Testis (tissue), 5 donors: ENCODE measurements at places on chromosomes 7 and 10. TPM values are rescaled to one million over a fixed set of nuclear protein-coding genes. Genes with fewer than 3 reads are reported as not detected.
A peak's percentile ranks its signal among the peaks of the same experiment; 100 is the strongest.

- peak within 1 kb of the TSS; percentile 29 for H3K4me3 ChIP-seq
- no peaks in the 10 kb centered on the region for H3K4me1 ChIP-seq
- no peaks in the 10 kb centered on the region for H3K27me3 ChIP-seq
- no peak for DNase-seq
- no peaks in the 10 kb centered on the region for H3K36me3 ChIP-seq
Measured at GRCh38 chr10:70672165-70673042, at the start of gene ADAMTS14. TSS of gene ADAMTS14 (plus strand) at chr10:70672506. CDS start at chr10:70672803, 297 bp downstream.

DNA sequence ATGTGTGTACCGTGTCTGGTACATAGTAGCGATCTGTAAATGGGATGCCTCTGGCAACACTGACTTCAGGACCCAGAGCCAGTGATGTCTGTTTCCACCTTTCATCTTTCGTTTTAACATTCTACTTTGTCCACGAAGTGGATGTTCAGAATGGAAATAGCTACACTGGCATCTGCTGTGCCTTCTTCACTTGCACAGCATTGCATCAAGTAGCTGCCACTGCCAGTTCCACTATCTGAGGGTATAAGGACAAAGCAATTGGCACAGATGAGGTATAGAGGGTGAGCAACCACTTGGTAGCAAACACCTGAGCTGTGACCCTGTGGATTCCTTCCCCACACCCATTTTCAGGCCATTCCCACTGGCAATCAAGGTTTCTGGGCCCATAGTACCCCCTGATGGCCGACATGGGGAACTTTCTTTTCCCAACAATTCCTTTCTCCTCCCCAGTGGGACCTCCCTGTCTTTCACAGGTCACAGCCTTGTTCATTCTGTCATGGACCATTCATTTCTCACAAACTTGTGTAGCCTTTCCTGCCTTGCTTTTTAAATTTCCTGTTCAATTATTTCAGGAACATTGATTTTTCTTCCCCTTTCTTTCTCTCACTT is 4.0 kb downstream of the ITGA8 start:
- H3K36me3 ChIP-seq, result no peaks in the 10 kb centered on the region
- peak; percentile 25 for DNase-seq
- H3K4me1 ChIP-seq, result peaks cover 8% of the 10 kb centered on the region
- no peak overlapping the region for H3K4me3 ChIP-seq
- H3K27me3 ChIP-seq, result no peaks in the 10 kb centered on the region
- no peak overlapping the region for H3K27ac ChIP-seq

DNA sequence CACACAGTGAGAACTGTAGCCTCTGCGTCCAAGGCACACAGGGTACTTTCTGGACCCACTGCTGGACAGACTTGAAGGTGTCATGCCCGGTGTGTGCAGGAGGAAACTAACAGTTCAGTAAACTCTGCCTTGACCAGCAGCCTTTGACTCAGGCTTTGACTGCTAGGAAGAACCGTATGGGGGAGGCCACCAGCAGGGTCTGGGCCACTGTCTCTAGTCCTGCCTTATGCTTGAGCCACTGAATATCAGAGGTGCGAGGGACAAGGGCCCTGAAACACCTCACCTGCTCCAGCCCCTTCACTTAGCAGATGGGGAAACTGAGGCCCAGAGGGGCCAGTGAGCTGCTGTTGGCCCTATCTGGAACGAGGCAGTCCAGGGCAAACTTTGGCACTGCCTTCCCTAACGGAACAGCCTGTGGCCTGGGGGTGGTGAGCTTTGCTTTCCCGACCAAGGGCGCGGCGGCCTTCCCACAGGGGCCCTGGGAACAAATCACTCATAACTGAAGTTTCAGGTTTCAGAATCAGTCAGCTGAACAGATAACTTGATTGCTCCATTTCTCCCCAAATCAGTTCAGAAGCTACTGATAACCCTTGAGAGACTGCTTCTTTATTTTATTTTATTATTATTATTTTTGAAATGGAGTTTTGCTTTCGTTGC is 130.0 kb downstream of the FAM53B start:
- no peak for DNase-seq
- peaks cover 19% of the 10 kb centered on the region for H3K4me1 ChIP-seq
- H3K36me3 ChIP-seq, result no peaks in the 10 kb centered on the region
- no peak overlapping the region for H3K27ac ChIP-seq
- H3K27me3 ChIP-seq, result no peaks in the 10 kb centered on the region
- no peak overlapping the region for H3K4me3 ChIP-seq

GRCh38 chr7:65265933-65266519 is 107.6 kb upstream of the ZNF92 start:
- H3K36me3 ChIP-seq, result no peaks in the 10 kb centered on the region
- no peak for DNase-seq
- H3K27ac ChIP-seq, result no peak overlapping the region
- no peaks in the 10 kb centered on the region for H3K27me3 ChIP-seq

Gene MGAM2
- total RNA-seq, result 2.3 TPM

DNA sequence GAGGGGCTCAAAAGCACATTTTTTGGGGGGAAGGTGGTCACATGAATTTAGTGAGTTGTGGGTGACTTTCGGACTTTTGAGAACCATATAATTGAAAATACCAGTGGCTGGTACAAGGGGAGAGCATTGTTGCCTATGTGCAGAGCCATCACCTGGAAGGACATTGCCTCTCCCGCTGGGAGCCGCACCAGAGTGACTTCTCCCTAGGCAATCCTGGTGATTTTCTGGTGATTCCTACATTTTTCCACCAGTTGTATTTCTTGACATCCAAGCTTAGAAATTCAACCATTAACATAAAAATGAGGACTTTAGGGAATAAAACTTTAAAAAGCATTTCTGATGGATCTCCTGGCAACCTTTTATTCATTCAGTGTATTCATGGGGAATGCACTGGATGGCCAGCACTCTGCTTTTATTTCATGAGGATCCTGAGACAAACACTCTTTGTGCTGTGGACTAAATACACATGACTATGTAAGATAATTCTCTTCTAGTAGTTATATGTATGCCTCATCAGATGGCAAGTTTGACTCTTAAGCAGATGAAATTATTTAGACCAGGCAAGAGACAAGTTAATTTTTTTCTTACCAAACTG is 41.8 kb upstream of the MKI67 start:
- H3K4me3 ChIP-seq, result no peak overlapping the region
- H3K36me3 ChIP-seq, result no peaks in the 10 kb centered on the region
- no peaks in the 10 kb centered on the region for H3K27me3 ChIP-seq
- DNase-seq, result no peak
- H3K4me1 ChIP-seq, result no peaks in the 10 kb centered on the region

DNA sequence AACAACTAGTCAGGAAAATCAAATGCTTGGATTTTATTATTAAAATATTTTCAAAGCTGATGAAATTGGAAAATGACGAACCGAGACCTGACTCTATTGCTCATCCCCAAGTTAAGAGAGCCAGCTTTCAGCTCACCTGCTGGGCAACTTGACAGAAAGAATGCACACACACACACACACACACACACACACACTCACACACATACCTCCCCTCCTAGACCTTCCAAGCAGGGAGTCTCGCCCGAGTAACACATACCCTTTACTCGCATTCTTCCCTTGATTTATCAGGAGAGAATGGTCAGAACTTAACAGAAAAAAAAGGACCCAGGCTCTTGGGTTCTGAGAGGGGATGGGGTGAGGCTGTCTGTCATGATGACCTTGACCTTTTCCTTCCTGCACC is 19.1 kb downstream of the GPRIN2 start:
- H3K4me1 ChIP-seq, result peaks cover 4% of the 10 kb centered on the region
- no peak for DNase-seq
- no peaks in the 10 kb centered on the region for H3K27me3 ChIP-seq
- no peak overlapping the region for H3K27ac ChIP-seq
- no peaks in the 10 kb centered on the region for H3K36me3 ChIP-seq

DNA sequence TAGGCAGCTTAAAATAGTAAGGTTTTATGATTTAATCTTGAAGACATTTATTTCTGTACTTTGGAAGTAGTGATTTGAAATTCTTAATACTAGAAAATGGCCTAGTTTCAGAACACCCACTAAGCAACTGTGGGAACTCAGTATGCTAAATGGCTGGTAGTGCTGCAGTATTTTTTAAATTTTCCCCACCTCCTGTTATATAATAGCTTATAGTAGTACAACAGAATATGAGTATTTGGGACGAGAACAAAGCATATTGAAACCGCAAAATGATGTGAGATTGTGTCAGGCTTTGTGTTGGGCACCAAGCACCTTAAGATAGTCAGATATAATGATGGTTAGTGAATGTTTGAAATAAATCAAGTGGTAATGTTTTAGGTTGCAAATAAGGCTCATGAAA is 8.1 kb downstream of the SHOC2 start:
- H3K4me3 ChIP-seq, result no peak overlapping the region
- peaks cover 31% of the 10 kb centered on the region for H3K4me1 ChIP-seq
- no peaks in the 10 kb centered on the region for H3K27me3 ChIP-seq
- DNase-seq, result no peak

Gene FBXL13
- total RNA-seq, result 21.1 TPM

Gene TAF3
- total RNA-seq, result 33.0 TPM

DNA sequence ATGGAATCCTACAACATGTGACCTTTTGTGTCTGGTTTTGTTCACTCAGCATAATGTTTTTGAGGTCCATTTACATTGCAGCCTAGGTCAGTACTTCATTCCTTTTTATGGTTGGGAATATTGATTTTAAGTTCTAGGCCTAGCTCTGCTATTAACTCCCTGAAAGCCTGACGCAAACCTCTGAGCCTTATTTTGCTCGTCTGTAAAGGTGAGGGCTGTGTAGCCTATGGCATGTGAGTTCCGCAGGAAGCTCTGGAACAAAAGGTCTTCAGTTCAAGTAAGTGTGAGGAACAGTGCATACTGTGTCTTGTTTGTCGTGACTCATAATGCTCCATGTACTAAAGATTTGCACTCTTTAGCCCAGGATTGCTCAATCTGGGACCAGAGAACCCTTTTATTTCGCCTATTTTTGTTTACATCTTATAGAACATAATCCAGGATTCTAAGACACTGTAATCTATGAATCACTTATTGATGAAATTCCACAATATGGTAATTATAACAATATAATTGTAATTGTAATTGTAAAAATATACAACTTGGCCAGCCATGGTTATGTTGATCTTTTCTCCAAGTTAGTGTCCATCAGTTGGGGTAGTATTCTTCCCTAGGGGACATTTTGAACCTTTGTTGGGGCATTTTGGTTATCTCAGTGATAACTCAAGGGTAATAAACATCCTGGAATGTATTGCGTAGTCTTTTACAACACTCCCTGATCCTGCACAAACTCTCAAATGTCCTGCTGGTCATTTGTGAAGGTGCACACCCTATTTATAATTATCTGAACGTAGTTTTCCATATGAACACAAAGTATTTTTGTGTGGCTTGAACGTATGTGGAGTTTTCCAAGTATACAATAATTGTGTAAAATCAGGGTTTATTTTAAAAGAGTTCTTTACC is 184.7 kb downstream of the VTI1A start:
- H3K36me3 ChIP-seq, result no peaks in the 10 kb centered on the region
- no peak overlapping the region for H3K27ac ChIP-seq
- no peak for DNase-seq
- H3K4me3 ChIP-seq, result no peak overlapping the region
- peaks cover 3% of the 10 kb centered on the region for H3K4me1 ChIP-seq

- H3K36me3 ChIP-seq, result no peaks in the 10 kb centered on the region
- H3K4me3 ChIP-seq, result no peak overlapping the region
- no peak overlapping the region for H3K27ac ChIP-seq
- peaks cover 6% of the 10 kb centered on the region for H3K4me1 ChIP-seq
- H3K27me3 ChIP-seq, result no peaks in the 10 kb centered on the region
Measured at GRCh38 chr7:71186535-71187057, 54.7 kb downstream of the GALNT17 start.

Gene RABGEF1
- 78.4 TPM for total RNA-seq

DNA sequence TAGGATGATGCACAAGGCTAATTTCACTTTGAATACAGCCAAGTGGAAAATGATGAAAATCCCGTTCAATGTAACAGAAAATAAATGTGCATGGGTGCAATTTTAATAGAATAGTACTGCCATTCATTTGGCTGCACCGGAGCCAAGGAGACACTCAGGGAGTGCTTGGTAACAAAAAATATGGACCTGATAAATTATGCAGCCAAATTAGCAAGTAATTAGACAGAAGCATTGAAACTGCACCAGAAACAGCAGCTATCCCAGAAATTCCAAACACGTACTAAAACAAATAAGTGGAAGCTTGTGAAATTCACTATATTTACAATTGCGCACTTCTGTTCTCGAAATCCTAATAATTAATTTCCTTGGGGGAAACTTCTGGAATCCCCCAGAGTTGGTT is 31.5 kb downstream of the ST8SIA6 start:
- no peak overlapping the region for H3K27ac ChIP-seq
- H3K27me3 ChIP-seq, result no peaks in the 10 kb centered on the region
- no peak overlapping the region for H3K4me3 ChIP-seq
- no peak for DNase-seq
- H3K36me3 ChIP-seq, result no peaks in the 10 kb centered on the region
- peaks cover 4% of the 10 kb centered on the region for H3K4me1 ChIP-seq

Gene CWF19L1
- total RNA-seq, result 27.0 TPM

- H3K36me3 ChIP-seq, result no peaks in the 10 kb centered on the region
- H3K4me3 ChIP-seq, result no peak overlapping the region
- no peaks in the 10 kb centered on the region for H3K4me1 ChIP-seq
- no peaks in the 10 kb centered on the region for H3K27me3 ChIP-seq
Measured at GRCh38 chr10:123415523-123415922, 250.6 kb upstream of the GPR26 start.
